ENCODE measurements at places on chromosomes 12 and 14.

GRCh38 chr12:52007158-52007921, 594 bp downstream of the TAMALIN start:
- no peak for DNase-seq

DNA sequence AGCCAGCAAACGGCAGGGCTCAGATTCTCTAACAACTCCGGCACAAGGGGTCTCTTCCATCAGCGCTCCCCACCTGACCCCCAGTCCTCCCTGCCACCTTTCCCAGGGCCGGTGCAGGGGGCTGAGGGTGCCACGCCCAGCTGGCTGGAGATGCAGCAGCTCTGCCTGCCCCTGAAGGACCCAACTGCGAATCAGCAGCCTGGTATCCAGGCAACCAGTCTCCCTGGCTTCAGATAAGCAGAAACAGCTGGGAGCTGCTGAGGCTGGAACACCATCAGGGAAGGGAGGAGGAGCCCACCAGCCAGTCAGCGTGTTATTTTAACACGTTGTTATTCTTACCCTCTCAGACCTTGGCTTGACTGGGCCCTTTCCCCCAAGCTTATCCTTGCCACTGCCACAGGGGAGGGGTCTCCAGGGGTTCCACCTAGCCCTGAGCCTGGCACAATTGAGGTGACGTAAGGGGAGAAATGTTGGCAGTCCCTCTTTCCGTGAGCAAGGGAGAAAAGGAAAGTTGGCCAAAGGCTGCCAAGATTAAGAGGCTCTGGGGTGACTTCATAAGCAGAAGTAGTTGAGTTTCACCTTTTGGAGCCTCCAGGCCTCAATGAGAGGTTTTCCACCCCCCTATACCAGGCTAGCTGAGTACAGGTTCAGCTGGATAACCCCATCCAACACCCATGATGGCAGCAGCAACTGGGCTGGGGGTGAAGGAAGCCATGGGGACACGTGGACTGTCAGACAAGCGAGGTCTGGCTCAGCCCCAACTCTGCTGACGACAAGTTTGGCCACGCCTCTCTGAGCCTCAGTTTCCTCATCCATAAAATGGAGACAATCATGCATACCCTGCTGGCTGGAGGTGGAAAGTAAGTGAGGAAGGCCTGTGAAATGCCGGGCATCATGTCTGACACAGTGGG, 91.1 kb downstream of the IRF2BPL start:
- DNase-seq, result peak; percentile 77

DNA sequence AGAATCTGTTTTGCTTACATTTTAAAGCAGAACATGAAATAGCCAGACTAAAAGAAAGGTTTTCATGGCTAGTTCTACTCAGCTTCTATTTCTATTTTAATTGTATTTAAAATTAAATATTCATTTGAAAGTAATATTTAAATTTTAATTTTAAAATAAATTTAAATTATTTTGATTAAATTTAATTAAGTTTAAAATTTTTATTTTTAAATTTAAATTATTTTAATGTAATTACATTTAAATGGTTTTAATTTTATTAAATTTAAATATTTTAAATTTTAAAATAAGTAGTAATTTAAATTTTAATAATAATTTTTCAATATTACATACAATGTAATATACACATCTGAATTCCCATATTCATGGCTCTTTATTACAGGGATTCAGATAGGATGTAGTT, 17.3 kb upstream of the KCNK10 start:
- no peak for DNase-seq

DNA sequence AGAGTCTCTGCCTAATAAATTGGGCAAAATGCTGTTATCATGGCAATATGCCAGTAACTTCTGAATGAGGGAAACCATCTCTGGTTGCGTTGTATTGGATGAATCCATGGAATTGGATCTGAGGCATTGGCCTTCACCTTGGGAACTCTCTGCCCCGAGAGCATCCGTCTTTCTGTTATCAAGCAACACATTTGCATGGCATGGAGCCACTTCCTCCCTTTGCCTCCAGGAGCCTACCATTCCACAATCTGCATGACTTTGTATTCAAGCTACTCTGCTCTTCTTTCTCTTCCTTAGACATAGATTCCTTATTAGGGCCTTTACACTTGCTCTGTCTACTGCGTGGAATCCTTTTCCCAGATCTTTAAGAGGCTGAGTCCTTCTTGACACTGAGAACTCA, 57.2 kb downstream of the RIC8B start:
- no peak for DNase-seq

GRCh38 chr12:110199339-110200123, 75.4 kb downstream of the IFT81 start:
- no peak for DNase-seq

DNA sequence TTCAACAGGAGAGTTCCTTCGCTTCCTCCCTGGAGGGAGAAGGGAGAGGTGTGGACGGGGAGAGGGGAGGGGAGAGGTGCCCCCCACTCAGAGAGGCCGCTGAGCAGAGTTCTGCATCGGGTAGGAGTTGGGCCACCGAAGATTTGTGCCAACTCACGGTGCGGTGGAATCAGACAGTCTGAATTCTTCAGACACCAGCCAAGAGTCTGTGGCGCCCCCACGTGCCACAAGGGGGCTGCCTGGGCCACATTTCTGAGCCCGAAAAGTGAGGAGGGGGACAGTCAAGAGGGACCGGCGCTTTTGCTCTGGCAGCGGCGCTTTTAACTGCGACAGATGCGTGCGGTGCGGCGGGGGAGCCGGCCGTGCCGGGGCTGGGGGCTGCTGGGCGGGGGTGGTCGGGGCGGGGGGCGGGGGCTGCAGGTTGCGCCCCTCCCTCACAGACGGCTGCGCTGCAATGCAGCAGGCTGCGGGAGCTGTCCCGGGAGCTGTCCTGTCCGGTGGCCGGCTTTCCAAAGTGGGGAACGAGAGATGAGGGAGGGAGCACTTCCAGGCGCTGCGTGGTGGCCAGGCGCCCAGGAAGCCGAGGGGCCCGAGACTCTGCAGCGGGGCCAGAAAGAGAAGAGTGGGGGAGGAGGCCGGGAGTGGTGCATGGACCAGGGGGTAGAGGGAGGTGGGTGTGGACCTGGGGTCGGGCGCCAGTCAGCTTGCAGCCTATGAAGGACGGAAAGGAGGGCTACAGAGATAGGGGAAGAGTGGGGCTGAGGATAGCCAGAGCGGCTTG, 975 bp upstream of the RTL1 start:
- no peak for DNase-seq

All from NCI-H187 (cell line).